ENCODE measurements at places on chromosomes 7 and 10. TPM values are rescaled to one million over a fixed set of nuclear protein-coding genes. Genes with fewer than 3 reads are reported as not detected.

Gene ETV1
- 1.3 TPM for total RNA-seq

Gene GTF2I
- total RNA-seq, result 178 TPM

Gene CPXM2
- 14.7 TPM for total RNA-seq

Gene TMEM140
- total RNA-seq, result 25.9 TPM

DNA sequence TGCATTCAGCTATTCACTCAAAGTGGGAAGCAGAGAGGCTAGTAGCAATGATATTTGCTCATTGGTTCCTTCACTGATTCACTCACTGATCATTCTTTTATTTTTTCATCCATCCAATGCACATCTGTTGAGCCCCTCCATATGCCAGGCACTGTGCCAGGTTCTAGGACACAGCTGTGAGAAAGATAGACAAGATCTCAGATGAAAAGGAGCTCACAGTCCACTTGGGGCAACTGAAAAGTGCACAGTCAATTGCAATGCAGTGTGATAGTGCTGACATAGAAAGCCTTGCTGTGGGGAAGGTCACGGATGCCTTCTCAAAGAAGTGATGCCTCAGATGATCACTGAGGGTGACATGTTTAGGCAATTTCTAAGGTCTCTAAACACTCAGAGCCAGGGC lies 262.3 kb downstream of the PTEN start:
- no peak for DNase-seq

DNA sequence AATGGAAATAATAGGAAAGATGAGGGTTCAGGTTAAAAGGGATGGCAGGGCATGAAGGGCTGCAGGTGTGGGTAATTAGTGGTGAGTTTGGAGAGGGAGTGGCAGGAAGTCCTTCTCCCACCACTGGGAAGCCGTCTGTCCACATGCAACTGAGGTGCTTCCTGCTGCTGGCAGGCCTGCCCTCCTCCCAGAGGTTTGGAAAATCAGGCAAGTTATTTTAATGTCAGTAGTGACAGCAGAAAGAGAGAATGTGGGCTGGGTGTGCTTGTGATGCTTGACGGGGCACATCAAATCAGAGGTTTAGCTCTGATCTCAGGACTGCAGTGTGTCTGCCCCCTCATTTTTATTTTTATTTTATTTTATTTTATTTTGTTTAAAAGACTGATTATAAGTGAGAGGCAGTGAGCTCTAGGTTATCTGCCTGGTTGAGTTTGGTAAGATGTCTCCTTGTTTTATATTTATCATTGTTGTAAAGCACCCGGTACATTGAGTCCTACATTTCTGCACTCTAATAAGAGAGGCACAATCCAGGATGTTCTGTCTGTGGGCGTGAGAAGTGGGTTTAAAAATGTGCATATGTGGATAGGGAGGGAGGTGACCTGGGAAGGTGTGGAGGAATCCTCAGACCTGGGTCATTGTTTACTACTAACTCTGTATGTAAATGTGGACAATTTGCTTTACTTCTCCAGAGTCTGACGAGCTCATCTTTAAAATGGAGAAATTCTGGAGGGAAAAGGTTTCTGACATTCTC lies 504.4 kb downstream of the LRMDA start:
- DNase-seq, result no peak

- no peak for DNase-seq
Observed at GRCh38 chr7:156656598-156656997, 16.0 kb downstream of the RNF32 start.

DNA sequence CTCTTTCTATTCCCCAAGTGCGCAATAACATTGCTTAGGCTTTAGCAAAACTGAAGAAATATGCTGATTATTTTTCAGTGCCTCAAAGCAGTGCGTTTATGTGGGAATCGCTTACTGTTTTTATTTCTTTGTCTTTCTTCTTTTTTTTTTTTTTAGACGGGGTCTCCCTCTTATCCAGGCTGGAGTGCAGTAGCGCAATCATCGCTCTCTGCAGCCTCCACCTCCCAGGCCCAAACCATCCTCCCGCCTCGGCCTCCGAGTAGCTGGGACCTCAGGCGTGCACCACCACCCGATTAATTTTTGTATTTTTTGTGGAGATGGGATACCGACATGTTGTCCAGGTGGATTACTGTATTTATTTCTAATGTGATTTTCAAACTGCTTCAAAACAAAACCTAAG lies 1.2 kb downstream of the DENND10 start:
- no peak for DNase-seq

DNA sequence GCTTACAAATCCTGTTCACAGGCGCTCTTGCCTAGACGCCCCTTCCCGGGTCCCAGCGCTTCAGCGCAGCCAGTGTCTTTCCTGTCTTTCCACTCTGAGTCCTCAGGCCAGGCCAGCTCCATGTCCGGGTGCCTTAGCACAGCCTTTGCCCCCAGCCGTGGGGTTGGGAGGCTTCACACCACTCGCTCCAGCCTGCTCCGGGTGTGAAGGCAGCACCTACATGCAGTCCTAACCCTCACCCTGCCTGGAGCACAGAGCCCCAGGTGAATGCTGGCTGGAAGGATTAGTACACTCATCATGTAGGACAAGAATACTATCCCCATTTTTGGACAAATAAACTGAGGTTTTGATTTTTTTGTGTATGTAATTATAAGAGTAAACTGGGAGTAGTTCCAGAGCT lies 81.7 kb upstream of the TMEM72 start:
- no peak for DNase-seq

DNA sequence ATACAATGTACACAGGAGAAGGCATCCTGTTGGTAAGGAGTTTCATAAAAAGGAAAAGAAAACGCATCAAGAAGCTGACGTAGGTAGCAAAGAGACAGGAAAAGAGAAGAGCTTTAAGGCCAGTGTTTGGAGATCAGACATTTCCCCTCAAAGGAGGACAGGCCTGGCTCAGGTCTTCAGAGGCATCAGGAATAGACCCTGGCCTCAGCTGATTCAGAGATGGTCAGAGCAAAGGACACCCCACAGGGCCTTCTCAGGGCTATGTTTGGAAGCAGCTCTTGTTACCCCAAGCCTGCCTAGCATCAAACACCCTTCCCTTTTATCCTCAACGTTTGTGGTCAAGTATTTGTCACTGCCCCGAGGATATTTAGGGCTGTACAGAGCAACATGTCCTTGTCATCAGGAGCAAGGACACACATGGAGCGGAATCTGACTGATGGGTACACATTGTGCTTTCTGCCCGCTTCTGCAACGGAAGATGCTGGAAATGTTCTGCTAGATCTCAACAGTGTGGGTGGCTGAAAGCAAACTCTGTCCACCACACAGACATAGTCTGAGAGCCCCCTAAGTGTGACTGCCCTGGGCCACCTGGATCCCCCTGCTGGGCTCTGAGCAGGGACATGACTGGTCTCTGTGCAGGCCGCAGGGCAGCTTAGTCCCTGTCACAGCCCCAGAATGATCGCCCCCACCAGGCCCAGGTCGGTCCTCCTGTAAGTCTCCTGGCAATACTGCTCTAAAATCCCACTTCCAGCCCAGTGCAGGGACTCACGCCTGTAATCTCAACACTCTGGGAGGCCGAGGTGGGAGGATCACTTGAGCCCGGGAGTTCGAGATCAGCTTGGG lies 1.0 kb upstream of the ZDHHC4 start:
- no peak for DNase-seq

DNA sequence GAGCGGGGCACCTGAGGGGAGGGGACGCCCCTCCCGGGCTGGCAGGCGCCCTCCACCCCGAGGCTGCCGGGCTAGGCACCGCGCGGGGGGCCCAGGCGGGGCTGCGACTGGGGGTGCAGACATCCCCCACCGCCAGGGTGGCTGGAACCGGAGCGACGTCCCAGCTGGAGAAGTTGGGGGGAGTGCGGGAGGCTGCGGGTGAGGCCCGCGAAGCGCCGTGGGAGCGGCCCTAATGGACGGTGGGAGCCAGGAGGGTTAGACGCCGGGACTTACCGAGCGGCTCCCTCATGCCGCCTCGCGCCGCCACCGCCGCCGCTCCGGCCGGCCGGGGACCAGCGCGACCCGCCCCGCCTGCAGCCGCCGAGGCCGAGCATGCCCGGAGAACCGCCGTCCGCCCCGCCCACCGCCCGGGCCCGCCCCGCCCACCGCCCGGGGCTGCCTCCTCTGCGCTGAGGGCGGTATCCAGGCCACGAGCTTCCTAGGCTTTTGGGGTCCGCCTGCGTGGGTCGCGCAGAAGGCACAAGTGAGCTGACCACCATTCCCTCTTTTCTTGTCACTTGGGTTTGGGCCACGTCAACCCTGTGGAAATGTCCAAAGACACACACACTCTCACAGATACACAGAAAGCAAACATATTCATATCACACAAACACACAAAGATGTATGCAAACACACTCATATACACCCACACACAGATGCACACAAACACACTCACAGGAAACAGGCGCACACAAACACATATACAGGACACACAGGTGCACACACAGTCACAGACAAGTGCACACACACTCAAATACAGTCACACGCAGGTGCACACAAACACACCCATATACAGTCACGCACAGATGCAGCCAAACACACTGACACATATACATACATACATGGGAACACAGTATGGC lies at the start of gene JCAD:
TSS of gene JCAD (minus strand) at position 378 of the 899 bp plus-strand sequence. CDS start 11,774 bp downstream, outside the sequence.
- peak; percentile 44 for DNase-seq

DNA sequence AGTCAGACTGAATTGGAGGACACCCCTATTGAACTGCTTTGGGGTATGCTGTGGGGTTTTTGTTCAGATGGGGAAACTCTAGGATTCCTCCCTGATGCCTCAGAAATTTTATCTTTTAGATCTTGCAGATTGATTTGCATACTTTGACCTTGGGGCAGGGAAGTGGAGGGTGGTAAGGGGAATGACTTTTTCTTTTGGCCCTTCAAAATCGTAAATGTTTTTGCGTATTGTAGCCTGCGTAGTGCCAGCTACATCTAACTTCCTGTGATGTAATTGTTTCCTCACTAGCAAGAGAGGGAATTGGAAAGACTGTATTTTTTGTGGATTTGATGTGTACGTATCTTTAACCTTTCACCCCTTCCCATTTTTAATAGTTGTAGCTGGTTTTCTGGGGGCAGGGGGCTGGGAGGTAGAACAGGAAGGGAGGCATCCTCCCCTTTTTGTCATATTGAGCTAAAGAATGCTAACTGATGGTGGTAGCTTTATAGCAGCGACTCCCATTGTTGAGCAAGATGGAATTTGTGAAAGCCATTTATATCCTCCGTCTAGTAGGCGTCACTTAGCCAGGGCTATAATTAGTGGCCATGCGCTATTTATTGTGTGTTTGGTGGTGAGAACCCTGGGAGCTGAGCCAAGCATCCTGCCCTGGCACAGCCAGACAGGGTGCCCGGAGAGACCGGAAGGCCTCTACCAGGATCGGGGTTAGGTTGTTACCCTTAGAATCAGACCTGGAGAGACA lies 11.3 kb downstream of the DUSP5 start:
- no peak for DNase-seq

DNA sequence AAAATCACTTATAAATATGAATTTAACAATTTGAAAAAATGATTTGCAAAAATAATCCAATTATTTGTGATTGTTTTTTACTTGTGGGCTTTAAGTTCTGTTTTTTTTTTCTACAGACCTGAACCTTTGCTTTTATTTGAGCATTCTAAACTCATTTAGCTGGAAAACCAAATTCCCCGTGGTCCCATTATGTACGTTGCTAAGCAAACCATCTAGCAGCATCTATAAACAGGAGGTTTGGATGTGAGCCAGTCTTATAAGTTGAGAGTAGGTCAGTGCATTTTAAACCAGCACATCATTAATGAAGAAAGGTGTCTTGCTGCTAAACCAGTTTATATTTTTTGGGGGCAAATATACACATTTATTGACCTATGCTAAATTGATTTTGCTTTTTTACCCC lies 77.3 kb downstream of the LRRN3 start:
- no peak for DNase-seq

GRCh38 chr7:148481971-148482626 lies 108.5 kb upstream of the C7orf33 start:
- DNase-seq, result no peak

GRCh38 chr10:114308531-114309363 lies 69.7 kb downstream of the VWA2 start:
- DNase-seq, result no peak

GRCh38 chr7:47932466-47933037 lies 15.7 kb downstream of the PKD1L1 start:
- no peak for DNase-seq

- no peak for DNase-seq
Observed at GRCh38 chr7:103538964-103539709, 93.1 kb upstream of the SLC26A5 start.

- peak; percentile 55 for DNase-seq
Observed at GRCh38 chr10:101779544-101780186, 3.6 kb downstream of the NPM3 start.

DNA sequence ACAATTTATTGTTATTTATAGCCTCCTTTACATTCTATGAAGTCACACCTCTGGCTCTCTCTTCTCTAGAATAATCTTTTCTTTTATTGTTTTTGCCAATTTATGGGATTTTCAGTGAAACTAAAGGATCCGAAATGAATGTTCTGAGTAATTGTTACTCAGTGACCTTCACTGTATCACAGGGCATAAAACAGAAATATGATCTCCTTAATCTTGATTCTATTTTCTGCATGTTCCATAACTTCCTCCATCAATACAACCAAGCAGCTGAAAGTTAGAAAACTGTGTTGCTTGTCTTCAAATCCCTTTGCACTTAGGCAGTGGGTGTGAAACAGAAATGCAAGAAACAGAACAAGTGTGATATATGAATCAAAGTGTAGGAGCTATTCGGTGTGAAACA lies 57.4 kb upstream of the FERD3L start:
- DNase-seq, result no peak

GRCh38 chr7:38163671-38164070 lies 14.4 kb upstream of the STARD3NL start:
- no peak for DNase-seq

DNA sequence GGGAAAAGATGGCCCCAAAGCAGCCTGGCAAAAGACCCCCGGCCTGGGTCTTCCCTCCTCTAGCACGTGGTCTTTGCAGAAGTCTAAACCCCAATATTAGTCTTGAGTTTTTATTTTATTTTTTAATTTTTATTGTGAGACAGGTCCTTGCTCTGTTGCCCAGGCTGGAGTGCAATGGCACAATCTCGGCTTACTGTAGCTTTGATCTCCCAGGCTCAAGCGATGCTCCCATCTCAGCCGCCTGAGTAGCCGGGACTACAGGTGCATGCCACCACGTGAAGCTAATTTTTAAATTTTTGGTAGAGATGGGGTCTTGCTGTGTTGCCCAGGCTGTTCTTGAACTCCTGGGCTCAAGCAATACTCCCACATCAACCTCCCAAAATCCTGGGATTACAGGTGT lies 40.3 kb upstream of the MXI1 start:
- DNase-seq, result no peak
